Upper lobe of left lung (tissue), 6 donors: ENCODE measurements at places on chromosomes 1 and 21. TPM values are rescaled to one million over a fixed set of nuclear protein-coding genes. Genes with fewer than 3 reads are reported as not detected.

The LRRN2 gene
- total RNA-seq = not detected

The WNT2B gene
- total RNA-seq = 11.9 TPM

The GPR52 gene
- 1.6 TPM for total RNA-seq

The OR2W3 gene
- total RNA-seq = not detected

The SMCP gene
- total RNA-seq = not detected

The FHAD1 gene
- total RNA-seq = 14.6 TPM

The FRRS1 gene
- 12.6 TPM for total RNA-seq

The HSD3B2 gene
- total RNA-seq = 2.1 TPM

The LCE2D gene
- total RNA-seq = not detected

The RBM11 gene
- 1.7 TPM for total RNA-seq

The KHDRBS1 gene
- total RNA-seq = 101 TPM

The LCE1D gene
- not detected for total RNA-seq

The NR5A2 gene
- total RNA-seq = 5.8 TPM

The KRTAP13-2 gene
- total RNA-seq = not detected

The IL19 gene
- not detected for total RNA-seq

The SPRR2B gene
- not detected for total RNA-seq

The TLCD4 gene
- total RNA-seq = 19.5 TPM

The CLDN8 gene
- 1.6 TPM for total RNA-seq

The TMEM269 gene
- 0.09 TPM for total RNA-seq

The TFAP2E gene
- total RNA-seq = 1.1 TPM

The SMIM1 gene
- total RNA-seq = 2.8 TPM

The LMX1A gene
- not detected for total RNA-seq

The AZIN2 gene
- 1.5 TPM for total RNA-seq

The RSBN1 gene
- 20.2 TPM for total RNA-seq

The XCL2 gene
- 1.3 TPM for total RNA-seq

The LMOD1 gene
- total RNA-seq = 28.1 TPM

The NOS1AP gene
- 16.4 TPM for total RNA-seq

The TMEM82 gene
- not detected for total RNA-seq
